Astrocyte of the spinal cord (primary cell): ENCODE measurements at places on chromosomes 3 and 15.

GRCh38 chr3:15794842-15795650 is 2.7 kb downstream of the ANKRD28 start:
- peak; percentile 63 for DNase-seq

GRCh38 chr3:14583548-14584091 is 43.5 kb upstream of the GRIP2 start:
- DNase-seq: no peak

DNA sequence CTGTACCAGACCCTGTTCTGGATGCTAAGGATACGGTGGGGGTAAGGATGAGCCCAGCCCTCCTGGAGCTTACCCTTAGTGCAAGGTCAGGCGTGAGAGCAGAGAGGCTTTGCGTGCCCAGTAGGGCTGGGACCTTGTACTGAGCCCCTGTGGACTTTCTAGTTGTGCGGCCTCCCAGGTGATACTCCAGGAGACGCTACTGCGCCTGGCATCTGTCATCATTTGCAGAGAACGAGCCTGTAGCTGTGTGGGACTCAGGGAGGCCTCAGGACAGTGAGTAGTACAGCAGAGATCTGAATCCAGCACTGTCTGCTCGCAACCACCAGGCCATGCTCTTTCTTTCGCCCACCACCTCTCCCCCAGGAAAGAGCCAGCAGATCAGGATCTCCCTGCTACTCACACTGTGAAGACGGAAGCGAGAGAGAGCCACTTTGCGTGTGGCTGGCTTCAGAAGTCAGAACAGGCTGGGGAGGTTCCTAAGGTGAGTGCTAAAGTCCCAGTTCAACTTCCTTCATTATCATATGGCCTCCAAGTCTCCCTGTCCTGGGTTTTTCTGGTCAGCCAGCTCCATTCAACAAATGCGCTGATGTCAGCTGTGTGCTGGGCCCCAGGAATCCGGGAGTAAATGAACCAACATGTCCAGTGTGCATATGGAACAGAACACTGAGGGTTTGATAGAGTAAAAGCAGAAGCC is 38.2 kb upstream of the ITGA11 start:
- DNase-seq: no peak

DNA sequence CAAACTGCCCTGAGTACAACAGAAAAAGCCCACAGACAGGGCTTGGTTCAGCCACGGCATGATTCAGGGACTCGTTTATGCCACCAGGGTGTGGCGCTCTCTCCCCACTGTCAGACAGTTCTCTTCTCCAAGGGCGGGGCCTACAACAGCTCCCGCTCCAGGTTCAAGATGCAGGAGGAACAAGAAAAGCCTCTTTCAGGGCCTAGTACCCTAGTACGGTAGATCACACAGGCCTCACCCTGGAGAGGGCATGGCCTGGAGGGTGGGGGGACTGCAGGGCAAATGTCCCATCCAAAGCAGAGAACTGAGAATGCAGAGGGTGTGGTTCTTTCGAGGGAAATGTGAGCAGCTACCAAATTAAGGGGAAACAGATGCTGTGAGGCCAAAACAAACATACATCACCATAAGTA is 12.0 kb downstream of the MESD start:
- DNase-seq: peak; percentile 49

GRCh38 chr3:69531576-69532546 is 146.0 kb upstream of the FRMD4B start:
- no peak for DNase-seq

DNA sequence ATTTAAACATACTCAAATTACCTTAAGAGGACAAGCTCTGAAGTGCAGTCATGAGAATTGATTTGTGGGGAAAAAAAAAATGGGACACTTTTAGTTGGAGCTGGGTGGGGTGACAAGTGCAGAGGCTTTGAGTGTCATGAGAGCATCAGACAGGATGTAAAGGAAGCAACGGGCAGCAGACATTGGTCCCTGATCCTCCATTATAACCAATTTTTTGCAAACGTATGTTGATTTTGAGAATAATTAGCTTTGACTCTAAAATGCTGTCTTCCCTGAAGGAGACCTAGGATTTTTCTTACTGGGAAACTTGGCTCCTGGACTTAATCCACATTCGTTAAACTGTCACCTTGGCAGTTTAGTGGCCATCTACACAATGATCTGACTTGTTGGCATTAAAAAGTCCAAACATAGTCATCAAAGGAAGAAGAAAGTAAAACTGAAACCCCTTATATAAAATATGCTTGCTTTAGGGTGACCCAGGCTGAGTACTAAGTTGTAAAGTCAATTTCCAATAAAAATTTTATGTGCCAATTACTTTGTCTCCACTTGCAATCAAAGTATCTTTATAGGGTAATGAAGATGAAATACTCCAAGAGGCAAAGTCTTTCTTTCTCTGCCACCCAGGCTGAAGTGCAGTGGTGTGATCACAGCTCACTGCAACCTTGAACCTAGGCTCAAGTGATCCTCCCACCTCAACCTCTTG is 45.6 kb downstream of the BCL2L10 start:
- no peak for DNase-seq

DNA sequence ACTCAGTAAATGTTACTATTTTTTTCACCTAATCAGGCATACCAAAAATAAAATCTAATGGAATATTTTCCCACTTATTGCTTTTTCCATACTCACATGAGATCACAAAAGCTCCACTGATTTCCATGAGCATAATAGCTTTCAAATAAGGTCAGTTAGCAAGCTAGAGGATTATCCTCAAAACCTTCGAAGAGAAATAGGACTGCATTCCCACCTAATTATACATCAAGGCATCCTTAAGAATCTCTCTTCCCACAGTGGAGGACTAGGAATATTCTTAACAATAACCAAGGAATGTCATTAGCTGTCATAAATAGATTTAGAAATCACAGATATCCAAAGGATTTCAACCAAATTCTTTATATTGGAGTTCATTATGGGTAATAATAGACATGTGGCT is 127.9 kb upstream of the STT3B start:
- no peak for DNase-seq
